ENCODE measurements at places on chromosomes 7 and 10. TPM values are rescaled to one million over a fixed set of nuclear protein-coding genes. Genes with fewer than 3 reads are reported as not detected.

ECHDC3 gene
- total RNA-seq: 1.2 TPM

DNA sequence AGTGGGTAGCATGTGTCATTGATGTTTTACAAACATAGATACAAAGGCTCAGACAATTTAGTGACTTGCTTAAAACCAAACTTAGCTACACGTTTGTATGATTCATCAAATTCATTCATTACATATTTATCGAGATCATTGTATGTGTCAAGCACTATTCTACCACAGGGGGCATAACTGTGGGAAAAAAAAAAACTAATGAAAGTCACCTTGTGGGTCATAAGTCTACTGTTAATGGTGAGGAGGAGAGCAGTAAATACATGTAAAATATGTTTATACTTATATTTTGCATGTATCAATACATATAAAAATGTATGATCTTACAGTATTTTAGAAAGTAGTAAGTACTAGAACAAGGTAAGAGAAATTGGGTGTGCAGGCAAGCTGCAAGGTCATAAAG lies 933.8 kb downstream of the IPMK start:
- no peak for DNase-seq

GRCh38 chr7:134699021-134699818 lies 52.6 kb downstream of the BPGM start:
- no peak for DNase-seq

DNA sequence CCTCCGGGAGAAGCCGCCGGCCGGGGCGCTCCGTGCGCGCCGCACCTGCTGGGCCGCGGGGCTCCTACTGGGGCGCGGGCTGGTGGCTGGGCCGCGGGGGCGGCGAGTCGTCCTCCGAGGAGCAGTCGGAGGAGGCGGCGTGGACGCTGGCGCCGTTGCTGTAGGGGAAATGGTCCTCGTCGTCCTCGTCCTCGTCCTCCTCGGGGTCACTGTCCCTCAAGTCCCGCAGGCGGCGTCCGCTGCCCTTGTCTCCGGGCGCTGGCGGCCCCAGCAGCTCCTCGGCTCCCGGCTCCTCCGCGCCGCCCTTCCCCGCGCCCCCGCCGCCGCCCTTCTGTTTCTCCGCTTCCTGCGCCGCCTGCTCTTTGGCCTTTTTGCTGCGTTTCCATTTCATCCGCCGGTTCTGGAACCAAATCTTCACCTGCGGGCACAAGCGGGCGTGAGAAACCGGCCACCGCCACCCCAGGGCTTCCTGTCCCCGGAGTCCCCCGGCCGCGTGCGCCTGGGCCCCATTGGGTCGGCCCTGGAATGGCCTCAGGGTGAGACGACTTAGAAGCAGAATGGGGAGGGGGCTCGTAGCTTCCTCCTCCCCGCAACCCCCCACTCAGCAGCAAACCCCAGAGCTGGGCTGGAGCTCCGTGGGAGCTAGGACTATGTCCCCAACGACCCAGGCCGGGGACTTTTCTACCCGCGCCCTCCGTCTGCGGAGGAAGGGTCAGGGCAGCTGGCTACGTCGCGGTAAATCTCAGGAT lies 4.8 kb downstream of the MNX1 start:
- DNase-seq: no peak

DNA sequence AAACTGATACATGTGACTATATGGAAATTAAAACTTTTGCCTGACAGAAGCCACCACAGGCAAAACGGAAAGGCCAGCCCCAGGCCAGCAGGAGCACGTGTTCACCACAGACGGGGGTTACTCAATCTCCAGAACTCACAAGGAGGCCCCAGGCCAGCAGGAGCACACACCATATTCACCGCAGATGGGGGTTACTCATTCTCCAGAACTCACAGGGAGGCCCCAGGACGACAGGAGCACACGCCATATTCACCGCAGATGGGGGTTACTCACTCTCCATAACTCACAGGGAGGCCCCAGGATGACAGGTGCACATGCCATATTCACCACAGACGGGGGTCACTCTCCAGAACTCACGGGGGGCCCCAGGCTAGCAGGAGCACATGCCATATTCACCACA lies 61.5 kb downstream of the NKX6-2 start:
- DNase-seq: peak; percentile 81

DNA sequence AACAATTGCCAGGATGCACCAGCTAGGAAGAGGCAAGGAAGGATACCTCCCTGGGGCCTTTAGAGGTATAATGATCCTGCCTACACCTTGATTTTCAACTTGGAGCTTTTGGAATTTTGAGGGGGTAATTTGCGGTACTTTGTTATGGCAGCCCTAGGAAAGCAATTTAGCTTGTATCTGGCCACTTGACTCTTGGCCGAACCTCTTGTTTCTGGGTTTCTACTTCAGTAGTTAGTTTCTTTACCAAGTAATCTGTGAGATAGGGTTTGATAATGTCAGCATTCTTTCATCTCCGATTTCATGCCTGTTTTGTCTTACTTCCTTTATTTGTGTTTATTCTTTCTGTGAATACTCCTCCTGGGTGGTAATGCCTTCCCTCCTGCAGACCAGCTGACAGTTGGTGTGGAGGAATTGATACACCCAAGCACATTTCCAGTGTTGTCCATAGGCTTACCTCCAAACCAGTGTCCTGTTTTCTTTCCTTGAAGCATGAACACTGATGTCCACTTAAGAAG lies 163.7 kb downstream of the SND1 start:
- DNase-seq: no peak

SPACDR gene
- total RNA-seq: 0.66 TPM

C10orf62 gene
- not detected for total RNA-seq

GRCh38 chr10:3068201-3068967 lies 1.0 kb downstream of the PFKP start:
- DNase-seq: peak; percentile 45

GRCh38 chr7:116340201-116340847 lies 130.0 kb downstream of the TES start:
- DNase-seq: peak; percentile 30

DNA sequence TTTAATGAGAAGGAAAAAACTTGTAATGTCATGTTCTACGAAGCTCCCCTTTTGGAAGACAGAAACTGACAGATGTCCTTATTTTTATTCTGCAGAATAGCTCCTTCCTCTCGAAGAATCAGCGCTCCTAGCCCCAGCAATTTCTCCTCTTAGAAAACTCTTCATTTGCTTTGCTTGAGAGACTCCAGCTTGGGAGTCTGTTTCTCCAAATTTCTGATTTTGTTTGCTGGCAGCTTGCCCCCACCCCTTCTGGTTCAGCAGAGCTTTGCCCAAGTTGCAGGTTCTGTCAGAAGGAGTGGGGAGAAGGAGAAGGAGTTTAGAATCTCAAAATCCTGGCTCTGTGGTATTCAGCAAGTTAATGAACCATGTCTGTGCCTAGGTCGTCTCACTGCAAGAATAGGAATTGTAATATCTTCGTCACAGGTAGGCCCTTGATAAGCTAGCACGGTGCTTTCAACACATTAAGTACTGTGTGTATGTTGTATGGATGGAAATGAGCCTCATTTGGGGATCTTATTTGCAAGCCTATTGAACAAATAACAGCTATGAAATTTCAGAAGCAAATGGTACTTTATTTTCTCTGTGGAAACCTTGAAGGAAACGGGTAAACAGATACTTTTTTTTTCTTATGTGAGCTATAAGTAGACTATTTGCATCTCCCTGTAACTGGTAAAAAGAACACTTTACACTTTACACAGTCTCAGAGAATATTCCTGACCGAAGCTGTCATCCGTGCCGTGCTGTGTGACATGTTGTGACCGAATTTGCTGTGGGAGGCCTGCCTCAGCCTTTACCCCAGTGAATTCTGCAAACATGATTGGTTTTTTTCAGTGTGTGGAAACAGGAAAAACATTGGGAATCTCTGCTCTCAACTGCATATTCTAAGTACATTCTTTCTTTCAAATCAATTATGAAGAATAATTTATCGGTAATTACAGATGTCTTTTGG lies 290.9 kb downstream of the CAMK1D start:
- DNase-seq: no peak

GRCh38 chr7:34036051-34036920 lies 130.9 kb downstream of the BMPER start:
- no peak for DNase-seq

- DNase-seq: no peak
These were observed 126.1 kb upstream of the FAM20C start for GRCh38 chr7:66296-66695.
